ENCODE measurements at places on chromosomes 16 and 17.

- DNase-seq = no peak
These were observed 541 bp downstream of the ACACA start for GRCh38 chr17:37405955-37406634.

- DNase-seq = no peak
These were observed 1.7 kb upstream of the LASP1 start for GRCh38 chr17:38867968-38868816.

GRCh38 chr16:82329504-82330192 is 159.6 kb upstream of the MPHOSPH6 start:
- no peak for DNase-seq

DNA sequence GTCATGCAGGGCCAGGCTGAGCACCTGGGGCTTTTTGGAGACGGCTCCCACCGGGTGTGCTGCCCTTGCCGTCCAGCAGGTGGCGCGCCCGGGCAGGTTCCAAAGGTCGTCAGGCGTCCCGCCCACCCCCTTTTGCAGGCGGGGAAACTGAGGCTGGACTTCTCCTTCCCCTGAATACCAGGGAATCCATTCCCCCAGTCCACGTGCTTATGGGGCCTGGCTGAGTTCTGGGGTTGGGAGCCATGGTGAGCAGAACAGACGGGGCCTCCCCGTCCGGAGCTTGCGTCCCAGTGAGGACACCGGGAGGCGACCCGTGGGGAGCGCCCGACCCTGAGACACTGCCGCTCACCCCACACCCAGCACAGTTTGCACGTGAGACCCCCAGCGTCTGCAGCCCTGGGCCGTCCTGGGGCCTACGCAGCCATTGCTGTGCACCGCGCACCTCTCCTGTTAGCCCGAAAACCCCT is 51.8 kb upstream of the JPH3 start:
- DNase-seq = peak; percentile 36

GRCh38 chr17:79936641-79937381 is 97.6 kb upstream of the CBX4 start:
- no peak for DNase-seq

GRCh38 chr17:7389924-7390910 is 4.1 kb downstream of the PLSCR3 start:
- no peak for DNase-seq

DNA sequence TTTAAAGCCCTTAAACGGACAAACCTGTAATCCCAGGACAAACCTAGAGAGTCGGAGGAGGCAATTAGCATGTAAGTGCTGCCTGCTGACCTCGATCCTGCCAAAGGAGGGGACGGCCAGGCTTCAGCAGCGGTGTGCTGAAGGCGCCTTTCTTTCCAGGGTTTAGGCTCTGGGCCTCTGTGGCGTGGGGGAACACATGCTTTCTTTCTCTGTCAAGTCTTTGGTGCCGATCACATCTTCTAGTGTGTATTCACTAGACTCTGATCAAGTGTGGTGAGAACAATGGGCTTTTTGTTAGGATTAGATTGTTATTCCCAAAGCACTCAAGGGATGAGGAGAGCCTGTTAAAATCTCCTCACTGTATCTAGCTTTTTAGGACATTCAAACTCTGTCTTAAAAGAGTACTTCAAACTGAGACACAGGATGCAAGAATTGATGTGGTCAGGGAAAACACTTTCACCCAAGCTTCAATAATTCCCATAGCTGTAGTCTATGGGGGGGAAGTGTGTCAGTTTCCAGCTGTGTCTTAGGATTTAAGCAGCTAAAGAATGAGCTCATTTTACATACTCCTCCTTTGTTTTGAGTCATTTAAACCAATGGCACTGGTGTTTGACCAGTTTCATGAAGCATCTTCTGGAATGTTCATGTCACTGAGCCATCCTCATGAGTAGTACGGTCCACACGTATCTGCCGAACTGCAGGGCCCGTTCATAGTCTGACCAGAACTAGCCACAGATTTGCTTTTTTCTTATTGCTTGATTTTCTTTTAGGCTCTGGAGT is 51.2 kb downstream of the RPA1 start:
- no peak for DNase-seq

- no peak for DNase-seq
These were observed 35.6 kb upstream of the MNT start for GRCh38 chr17:2436316-2436905.

DNA sequence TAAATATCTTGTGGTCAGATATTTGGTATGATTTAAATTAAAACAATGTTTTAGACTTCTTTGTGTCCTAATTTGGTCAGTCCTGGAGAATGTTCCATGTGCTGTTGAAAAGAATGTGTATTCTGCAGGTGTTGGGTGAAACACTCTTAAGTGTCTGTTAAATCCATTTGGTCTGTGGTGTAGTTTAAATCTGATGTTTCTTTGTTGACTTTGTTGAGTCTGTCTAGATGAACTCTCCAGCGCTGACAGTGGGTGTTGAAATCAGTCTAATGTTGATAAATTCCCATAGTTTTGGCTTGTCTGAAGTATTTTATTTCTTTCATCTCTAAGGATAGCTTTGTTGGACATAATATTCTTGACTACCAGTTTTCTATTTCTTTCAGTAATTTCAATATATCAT is 18.8 kb downstream of the TANC2 start:
- DNase-seq = no peak

- DNase-seq = no peak
These were observed 336.5 kb upstream of the CDH5 start for GRCh38 chr16:66030036-66030435.

GRCh38 chr16:22052980-22053379 is 39.4 kb upstream of the VWA3A start:
- DNase-seq = no peak
